Stimulated activated CD8-positive, alpha-beta memory T cell treated with anti-CD3 and anti-CD28 coated beads, Interleukin-4, amount 100 ng/mL, for 1 hour (primary cell): ENCODE measurements at places on chromosomes 16 and 17.

- DNase-seq, result no peak
These were observed 889 bp downstream of the MBTD1 start for GRCh38 chr17:51258756-51259563.

DNA sequence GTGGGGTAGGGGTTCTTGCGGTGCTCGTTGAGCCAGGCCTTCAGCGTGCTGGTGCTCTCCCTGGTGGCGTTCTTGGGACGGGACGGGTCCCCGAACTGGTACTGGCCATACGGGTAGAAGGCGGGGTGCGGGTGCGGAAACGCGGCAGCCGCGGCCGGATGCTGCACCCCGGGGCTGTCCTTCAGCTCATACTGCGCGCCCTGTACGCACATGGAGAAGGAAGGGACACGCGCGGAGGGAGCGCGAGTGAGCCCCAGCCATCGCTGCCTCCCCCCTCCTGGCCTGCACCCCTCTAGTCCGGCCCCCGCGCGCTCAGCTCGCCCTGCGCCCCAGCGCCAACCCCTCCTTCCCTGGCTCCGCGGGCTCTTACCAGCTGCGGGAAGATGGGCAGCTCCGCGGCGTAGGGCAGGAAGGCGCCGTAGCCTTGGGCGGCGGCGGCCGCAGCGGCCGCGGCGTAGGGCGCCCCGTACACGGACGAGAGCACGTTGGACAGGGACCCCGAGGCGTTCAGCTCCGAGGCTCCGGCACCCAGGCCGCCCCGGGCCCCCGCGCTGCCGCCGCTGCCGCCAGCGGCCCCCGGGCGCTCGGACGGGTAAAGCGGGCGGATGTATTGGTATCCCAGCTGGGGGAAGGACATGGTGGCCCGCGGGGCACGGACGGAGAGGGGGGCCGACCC lies 1.0 kb downstream of the IRX3 start:
- DNase-seq, result no peak

GRCh38 chr17:44837196-44837595 lies 7.1 kb upstream of the GJC1 start:
- DNase-seq, result no peak

GRCh38 chr16:53043428-53043831 lies 9.3 kb downstream of the CHD9NB start:
- DNase-seq, result no peak

DNA sequence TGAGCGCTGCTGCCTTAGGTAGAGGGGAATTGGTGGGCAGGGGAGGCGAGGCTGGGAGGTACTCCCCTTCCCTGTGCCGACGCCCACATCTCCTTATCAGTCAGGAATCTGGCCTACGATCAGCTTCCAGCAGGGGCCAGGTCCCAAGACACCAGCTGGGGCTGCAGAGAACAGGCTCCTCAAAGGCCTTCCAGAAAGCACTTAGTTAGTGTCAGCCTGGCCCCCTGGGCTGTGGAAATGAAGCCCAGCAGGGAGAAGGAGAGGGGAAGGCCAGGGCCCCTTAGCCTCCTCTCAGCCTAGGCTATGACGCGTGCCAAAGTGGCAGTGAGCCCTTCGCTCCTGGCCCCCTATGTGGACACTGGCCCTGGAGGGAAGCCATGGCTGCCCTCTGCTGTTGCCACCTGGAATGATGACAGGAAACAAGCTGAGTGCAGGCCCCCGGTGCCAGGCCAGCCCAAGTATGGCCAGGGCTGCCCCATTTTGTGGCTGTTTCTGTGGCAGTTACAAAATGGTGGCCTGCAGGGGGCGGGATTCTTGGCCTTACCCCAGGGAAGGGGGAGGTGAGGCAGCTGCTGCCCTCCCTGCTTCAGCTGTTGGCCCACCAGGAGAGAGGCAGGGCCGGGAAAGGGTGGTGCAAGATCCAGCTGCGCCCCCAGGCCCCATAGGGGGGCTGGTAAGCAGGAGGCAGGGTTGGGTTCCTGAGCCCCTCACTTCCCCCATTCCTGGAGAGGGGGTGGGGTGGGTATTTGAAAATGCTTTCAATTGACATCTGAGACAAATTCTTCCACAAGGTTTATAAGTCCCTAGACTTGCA lies 11.3 kb downstream of the TBX4 start:
- no peak for DNase-seq

GRCh38 chr17:32161029-32161428 lies 18.7 kb downstream of the RHOT1 start:
- DNase-seq, result no peak

GRCh38 chr17:64648234-64648633 lies 13.9 kb downstream of the SMURF2 start:
- DNase-seq, result no peak
